Tibial nerve (tissue), 4 donors: ENCODE measurements at places on chromosomes 2 and 18. TPM values are rescaled to one million over a fixed set of nuclear protein-coding genes. Genes with fewer than 3 reads are reported as not detected.
A peak's percentile ranks its signal among the peaks of the same experiment; 100 is the strongest.

GRCh38 chr18:36086186-36086585 lies 18.8 kb upstream of the RPRD1A start:
- H3K4me3 ChIP-seq, result no peak overlapping the region

DNA sequence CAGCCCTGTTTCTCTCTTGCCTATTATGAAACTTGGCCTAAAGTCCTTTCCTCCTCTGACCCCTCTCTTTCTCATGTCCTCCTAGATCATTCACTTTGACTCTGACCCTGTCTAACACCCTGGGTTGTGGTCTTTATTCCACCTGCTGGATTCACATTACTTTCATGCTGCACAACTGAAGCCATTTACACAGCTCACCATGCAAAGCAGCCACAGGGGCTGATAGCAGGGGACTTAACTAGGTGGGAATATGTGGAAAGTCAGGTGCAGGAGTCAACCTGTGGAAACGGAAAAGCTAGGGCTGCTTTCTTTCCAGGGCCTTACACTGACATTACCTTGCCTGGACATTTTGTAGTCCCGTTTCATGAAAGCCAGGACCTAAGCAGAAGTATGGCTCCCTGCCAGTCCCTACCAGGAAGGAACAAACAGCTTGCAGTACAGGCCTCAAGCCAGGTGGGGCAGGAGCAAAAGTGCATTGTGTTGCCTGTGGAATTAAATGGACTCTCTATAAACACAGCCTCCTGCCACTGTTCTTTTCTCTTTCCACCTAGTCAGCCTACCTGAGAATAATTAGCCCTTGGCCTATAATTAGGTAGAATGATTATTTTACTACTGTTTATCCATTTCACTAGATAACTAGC lies 11.8 kb downstream of the MAPRE3 start:
- peak; percentile 47 for DNase-seq
- H3K27ac ChIP-seq, result no peak overlapping the region
- H3K36me3 ChIP-seq, result peaks cover 3% of the 10 kb centered on the region

DNA sequence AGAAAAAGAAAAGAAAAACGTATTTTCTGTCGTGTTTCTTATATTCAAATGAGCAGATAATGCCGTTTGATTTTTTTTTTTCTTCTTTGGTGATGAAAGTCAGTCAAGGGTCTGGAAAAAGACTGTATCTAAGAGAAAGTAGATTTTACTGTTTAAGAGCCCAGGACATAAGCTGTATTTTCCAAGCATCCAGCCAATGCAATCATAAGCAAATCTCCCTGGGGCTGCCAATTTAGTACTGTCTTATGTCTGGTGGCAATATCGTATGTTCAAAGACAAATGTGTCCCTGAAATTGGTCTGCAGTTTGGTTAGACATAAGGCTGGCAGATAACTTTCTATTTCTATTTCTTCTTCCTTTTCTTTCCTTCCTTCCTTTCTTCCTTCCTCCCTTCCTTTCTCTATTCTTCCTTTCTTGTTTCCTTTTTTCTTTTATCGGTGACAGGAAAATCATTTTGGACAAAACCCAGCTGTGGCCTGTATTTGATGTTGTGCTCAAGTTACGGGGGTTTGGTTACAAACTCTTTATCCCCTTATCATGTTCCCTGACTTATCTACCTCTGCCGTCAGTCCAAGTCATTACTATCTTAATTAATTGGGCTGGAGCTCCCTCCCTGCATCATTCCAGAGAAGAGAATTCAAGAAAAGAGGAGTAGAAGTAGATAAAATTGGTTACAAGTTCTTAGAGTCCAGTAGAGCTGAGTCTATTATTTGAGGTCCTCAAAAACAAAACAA lies 683.4 kb upstream of the FSHR start:
- H3K4me3 ChIP-seq, result no peak overlapping the region
- no peak overlapping the region for H3K27ac ChIP-seq
- H3K36me3 ChIP-seq, result no peaks in the 10 kb centered on the region
- no peaks in the 10 kb centered on the region for H3K27me3 ChIP-seq
- no peak for DNase-seq

- H3K4me1 ChIP-seq, result peaks cover 6% of the 10 kb centered on the region
- H3K36me3 ChIP-seq, result no peaks in the 10 kb centered on the region
- no peak for DNase-seq
- H3K4me3 ChIP-seq, result no peak overlapping the region
- H3K27me3 ChIP-seq, result no peaks in the 10 kb centered on the region
Measured at GRCh38 chr2:120596191-120596811, 139.4 kb upstream of the GLI2 start.

Gene GCA
- 32.2 TPM for total RNA-seq

DNA sequence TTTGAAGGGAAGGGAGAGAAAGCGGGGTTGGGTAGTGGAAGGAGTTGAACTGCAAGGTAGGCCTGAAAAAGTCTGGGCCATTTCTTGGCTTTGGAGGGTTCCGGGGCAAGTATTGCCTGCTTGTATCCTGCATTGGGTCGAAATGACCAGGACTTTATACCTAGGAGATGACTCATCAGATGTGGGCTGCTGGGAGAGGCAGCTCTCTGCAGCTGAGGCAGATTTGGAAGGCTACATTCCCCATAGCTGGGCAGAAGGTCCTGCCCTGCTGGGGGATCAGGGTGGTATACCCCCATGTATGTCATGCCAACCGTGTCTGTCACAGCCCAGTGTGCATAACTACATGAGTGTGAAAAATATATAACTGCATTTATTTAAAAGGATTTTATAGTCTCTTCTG lies 171.8 kb upstream of the SPRED2 start:
- no peak overlapping the region for H3K27ac ChIP-seq
- H3K4me1 ChIP-seq, result no peaks in the 10 kb centered on the region
- no peaks in the 10 kb centered on the region for H3K27me3 ChIP-seq
